Activated B cell treated with CpG ODN at 0.5 μM for 24 hours (primary cell): ENCODE measurements at places on chromosomes 4 and X. TPM values are rescaled to one million over a fixed set of nuclear protein-coding genes. Genes with fewer than 3 reads are reported as not detected.

Gene ESX1
- total RNA-seq, result not detected in 2 replicates

Gene SHROOM2
- not detected in 2 replicates for total RNA-seq

- no peak for DNase-seq
Measured at GRCh38 chr4:5796976-5797375, 86.0 kb downstream of the EVC start.

Gene SYTL4
- 0.20 and 0.39 TPM in 2 replicates for total RNA-seq

- no peak for DNase-seq
Measured at GRCh38 chrX:70176938-70177533, at the start of gene DGAT2L6. Gene DGAT2L6, plus strand, starts transcription at chrX:70177483. Its CDS starts 100 bp downstream, at chrX:70177583.
